SW 1271 (cell line): ENCODE measurements at places on chromosomes 2 and 18.

- no peak for DNase-seq
Measured at GRCh38 chr2:188577231-188577630, 285.6 kb downstream of the GULP1 start.

DNA sequence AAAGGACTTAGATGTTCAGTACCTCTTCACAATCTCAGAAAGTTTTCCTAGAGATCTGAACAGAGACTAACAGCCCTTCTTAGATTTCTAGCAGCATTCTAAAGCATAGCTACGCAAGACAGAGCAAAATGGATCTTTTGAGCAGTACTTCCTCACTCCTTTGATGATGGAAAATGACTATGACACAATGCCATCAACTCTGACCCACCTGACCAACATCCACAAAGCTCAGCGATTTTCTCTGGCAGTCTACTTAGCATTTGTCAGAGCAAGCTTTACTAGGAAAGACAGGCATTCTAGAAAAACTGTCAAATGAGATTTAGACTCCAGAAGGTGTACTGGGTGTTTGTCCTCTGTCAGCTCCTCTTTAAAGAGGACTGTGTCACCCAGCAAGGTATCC is 180.9 kb upstream of the ACVR2A start:
- no peak for DNase-seq

DNA sequence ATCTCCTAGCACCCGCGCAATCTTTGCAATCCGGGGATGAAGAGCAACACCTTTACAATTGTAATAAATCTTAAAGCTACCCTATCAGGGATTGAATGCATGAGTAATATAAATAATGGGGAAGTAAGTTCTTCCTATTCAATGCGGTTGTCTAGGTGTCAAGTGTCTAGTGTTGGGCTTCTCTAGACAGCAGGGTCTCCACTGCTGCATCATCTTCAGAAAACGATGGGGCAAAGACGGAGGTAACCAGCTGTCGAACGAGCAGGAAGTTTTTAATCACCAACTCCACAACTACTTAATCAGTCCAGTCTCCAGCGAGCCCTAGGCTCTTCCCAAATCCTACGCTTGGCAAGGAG is 573 bp downstream of the STAM2 start:
- DNase-seq: no peak

DNA sequence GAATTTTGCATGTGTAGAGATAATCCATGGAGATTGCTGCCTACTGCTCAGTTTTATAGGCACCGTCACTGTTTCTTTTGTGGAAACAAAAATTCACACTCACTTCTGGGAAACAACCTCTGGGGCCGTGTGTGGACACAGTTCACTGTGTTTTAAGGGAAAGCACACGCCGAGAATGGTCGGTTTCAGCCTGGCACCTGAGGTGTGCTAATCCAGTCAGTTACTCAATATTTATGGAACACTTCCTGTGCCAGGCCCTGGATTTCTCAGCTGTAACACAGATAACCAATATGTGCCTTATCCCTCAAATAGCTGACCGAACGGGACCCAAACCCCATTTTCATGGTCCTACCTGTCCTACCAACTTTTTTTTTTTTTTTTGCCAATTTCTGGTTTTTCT is 179.6 kb downstream of the MGAT5 start:
- no peak for DNase-seq

GRCh38 chr2:235024931-235025773 is 73.3 kb downstream of the SH3BP4 start:
- no peak for DNase-seq

DNA sequence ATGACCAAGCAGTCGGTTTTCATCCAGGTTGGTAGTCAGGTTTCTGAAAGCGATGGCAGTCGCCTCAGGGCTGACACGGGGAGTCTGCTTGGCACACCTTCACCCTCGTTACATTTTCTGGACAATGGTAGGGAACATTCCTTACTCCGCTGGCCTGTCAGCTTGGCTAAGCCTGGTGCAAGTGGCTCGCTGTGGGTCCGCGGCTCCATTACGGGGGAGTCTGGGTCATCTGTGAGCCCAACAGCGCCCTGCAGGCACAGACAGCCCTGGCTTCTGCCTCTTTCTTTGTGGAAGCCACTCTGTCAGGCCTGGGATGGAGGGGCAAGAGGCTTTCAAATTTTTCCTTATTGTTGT is 95.6 kb downstream of the HDAC4 start:
- DNase-seq: no peak

DNA sequence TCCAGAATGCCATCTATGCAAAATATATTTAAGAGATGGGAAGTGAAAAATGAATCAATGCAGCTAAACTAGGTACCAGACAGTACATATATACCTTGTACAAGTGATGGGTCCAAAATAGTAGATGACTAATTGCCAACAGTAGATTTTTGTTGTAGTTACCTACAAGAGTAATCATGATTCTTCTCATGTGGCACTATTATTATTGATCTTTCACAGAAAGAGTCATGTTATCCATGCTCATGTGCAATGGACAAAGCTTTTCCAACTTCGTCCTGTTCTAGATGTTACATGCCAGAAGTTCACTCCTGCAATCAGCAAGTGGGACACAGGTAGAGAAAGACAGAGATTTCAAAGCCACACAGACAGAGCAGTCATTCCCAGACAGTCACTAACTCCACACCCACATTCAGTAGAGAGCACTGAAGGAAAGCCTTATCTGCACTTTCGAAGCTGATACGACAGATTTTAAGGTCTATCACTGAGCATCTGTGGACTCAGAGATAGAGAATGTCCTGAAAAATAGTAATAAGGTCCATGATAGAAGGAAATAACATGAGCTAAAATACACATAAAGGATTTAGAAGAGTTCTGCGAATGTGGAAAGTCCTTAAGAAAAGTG is 101.6 kb upstream of the ITPRID2 start:
- no peak for DNase-seq

GRCh38 chr18:57433934-57434535 is 1.1 kb upstream of the ONECUT2 start:
- DNase-seq: no peak

GRCh38 chr2:89844221-89844943 is 1152.9 kb downstream of the RPIA start:
- no peak for DNase-seq

DNA sequence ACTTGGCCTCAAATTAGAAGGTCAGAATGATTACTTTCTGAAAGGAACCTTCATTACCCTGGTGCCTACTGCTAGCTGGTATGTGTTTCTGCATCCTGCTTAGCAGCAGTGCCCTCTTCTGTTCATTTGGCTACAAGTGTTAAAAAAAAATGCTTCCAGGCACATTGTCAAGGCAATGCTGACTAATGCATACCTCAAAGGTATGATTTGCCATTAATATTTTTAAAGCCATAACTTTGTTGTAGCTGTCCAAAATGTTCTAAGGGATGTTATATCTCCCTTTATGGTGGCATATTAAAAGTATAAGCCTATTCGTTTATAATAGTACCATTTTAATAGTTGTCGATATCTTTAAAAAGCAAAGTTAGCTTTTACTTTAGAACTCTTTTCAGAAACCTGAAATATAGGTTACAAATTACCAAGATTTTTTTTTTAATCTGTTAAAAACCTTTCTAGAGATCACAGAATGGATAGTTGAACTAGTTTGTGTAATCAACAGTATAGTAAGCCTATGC is 52.0 kb upstream of the FAM171B start:
- DNase-seq: peak; percentile 69

- DNase-seq: no peak
Measured at GRCh38 chr2:212451786-212452231, 86.8 kb downstream of the ERBB4 start.

- no peak for DNase-seq
Measured at GRCh38 chr2:46831869-46832265, 83.7 kb downstream of the MCFD2 start.

DNA sequence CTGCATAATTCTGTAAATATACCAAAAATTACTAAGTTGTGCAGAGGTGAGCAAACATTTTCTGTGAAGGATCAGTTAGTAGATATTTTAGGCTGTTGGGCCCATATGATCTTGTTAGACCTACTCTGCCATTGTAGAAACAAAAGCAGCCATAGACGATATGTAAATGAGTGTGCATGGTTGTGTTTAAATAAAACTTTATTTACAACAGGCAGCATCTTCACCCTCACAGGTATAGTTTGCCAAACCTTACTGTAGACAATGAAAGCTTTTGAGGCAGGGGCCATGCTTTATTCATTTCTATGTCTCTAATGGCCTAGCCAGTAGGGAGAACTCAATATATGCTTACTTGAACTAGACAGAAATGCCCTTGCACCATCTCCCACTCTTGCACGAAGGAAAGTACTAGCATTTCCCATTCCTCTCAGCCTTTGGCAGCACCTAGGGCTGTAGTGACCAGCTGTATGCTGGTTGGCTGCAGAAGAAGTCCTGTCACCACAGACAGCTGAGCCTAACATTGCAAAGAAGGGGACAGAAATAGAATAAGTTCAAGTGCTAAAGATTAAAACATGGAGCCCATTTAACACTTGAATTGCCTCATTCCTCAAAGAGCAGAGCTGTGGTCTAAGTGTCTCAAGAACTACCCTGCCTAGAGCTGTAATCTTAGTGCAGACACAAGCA is 305.1 kb upstream of the MGAT5 start:
- no peak for DNase-seq

- DNase-seq: no peak
Measured at GRCh38 chr18:59861963-59862819, 37.6 kb upstream of the PMAIP1 start.
